Activated effector memory CD4-positive, alpha-beta T cell treated with Interleukin-2 at 50 U/mL for 16 hours (primary cell): ENCODE measurements at places on chromosomes 7 and 10.

- DNase-seq = no peak
Measured at GRCh38 chr10:129840196-129840590, 123.9 kb downstream of the EBF3 start.

DNA sequence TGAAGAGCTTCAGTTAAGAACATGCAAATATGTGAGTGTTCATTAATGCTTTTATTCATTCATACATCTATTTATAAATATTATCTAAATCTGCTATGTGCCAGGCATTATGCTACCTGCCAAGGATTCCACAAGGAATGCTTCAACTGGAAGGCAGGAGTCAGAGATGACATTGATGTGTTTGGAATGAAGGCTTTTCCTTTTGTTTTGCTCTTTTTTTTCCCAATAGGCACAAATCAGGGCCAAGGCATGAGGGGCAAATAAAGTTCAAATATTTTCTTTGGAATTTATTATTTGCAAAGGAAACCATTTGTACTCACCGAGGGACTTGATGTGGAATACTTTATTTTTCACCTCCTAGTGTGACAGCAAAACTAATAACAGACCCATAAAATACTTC lies 530.3 kb downstream of the ARL4A start:
- DNase-seq = no peak

- no peak for DNase-seq
Measured at GRCh38 chr10:102629661-102630614, 14.3 kb upstream of the TRIM8 start.

GRCh38 chr7:25671111-25671510 lies 442.8 kb upstream of the NPVF start:
- DNase-seq = no peak

GRCh38 chr10:110273474-110273873 lies 31.2 kb downstream of the SMNDC1 start:
- no peak for DNase-seq

GRCh38 chr10:27884185-27884641 lies 114.7 kb downstream of the ODAD2 start:
- DNase-seq = no peak

- no peak for DNase-seq
Measured at GRCh38 chr10:87507879-87508483, 3.3 kb downstream of the MINPP1 start.

DNA sequence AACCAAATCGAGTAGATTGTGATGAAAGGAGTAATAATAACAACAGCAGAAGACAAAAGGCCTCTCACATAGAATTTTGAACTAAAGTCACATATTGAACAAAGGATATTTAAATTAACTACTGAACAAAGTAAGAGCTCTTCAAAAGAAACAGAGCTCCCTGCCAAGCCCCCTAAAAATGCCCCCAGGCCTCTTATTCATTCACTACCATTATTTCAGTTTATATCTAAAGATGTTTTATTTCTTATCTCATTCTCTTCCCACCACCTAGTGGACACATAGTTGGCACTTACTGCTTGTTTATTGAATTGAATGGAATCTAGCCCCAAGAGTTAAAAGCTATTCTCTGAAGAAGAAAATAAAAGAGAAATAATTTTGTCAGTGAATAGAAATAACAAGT lies 37.4 kb downstream of the VCL start:
- DNase-seq = no peak

GRCh38 chr7:143487566-143487965 lies 9.9 kb downstream of the TAS2R41 start:
- DNase-seq = no peak

DNA sequence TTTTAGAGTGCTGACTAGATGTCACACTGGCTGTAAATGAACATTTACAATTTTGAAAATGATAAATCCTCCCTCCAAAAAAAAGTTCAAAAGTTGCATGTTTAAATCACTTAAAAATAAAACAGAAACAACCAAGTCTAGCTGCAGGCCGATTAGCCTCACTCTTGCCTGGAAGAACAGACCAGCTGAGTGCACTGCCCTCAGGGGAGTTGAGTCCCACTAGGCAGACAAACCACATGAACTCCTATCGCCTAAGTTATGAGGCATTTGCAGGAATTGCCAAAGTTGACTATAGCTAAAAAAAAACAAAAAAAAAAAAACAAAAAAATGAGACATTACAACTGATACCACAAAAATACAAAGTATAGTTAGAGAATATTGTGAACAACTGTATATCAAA lies 510.0 kb downstream of the ANKRD7 start:
- no peak for DNase-seq

- no peak for DNase-seq
Measured at GRCh38 chr7:6630007-6630849, 6.9 kb upstream of the ZNF316 start.

DNA sequence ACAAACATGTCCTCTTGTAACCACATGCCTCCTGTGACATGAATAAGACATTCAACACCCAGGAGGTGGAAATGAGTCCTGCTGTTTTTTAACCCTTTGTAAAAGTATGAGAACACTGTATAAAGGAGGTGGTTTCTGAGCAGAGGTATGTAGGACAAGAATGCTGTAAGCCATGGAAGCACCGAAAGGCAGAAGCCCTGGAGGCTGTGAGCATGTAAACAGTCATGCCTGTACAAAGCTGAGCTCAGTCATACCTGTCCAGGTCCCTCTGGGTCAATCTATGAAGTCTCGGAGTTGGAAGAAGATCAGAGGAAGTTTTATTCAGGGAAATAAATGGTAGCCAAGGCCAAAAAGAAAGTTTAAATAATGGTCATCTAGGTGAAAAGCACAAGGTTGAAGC lies 34.7 kb upstream of the XPNPEP1 start:
- DNase-seq = no peak

DNA sequence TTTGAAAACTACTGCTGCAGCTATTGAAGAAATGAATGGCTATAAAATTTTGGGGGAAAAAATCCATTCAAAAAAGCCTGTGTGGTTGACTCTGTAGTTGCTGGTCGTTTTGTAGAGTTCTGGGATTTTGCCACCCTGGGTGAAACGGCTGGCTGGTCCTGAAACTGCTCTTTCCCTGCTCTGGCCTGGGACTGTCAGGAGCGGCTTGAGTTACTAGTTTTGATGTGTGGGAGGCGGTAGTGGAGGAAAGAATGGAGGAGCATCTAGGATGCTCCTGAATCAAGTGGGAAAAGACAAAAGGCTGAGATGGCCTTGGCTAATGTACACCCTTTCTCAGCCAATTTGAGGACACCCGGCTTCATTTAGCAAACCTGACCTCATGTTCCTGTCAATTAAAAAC lies 72.5 kb downstream of the ZNF365 start:
- DNase-seq = no peak

DNA sequence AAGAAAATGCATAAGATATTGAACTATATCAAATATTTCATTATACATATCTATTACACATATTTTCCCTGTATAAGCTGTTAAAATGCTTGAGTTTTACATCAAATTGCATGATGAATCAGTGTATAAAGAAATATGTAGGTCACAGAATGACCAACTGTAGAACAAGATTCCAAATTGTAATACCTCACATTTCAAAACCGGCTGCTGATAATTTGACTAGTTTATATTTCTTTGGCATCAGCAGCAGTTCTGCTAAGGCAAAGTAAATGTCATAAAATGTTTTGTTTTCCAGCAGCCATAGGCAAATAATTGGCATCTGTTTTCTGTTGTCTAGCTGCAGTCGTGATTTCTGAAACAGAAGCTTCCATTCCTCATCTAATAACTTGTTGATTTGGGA lies 633.9 kb downstream of the ARL4A start:
- no peak for DNase-seq

DNA sequence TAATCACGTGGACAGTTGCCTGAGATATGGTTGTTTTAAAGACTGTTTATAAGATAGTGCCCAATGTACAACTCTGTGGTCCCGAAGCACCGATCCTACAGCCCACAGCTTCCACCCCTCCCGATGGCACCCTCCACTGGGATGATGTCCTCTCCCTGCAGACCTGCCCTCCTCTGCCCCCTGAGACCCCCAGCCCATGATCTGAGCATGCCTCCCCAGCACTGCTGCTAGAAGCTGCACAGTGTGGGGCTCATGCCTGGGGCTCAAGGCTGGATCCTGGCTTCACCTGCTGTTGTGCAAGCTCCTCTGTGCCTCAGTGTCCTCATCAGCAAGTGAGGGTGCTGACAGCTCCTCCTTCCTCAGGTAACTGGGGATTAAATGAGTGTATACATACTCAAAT lies 254.7 kb upstream of the MKI67 start:
- DNase-seq = no peak

- no peak for DNase-seq
Measured at GRCh38 chr7:55271069-55271626, 94.0 kb upstream of the LANCL2 start.

DNA sequence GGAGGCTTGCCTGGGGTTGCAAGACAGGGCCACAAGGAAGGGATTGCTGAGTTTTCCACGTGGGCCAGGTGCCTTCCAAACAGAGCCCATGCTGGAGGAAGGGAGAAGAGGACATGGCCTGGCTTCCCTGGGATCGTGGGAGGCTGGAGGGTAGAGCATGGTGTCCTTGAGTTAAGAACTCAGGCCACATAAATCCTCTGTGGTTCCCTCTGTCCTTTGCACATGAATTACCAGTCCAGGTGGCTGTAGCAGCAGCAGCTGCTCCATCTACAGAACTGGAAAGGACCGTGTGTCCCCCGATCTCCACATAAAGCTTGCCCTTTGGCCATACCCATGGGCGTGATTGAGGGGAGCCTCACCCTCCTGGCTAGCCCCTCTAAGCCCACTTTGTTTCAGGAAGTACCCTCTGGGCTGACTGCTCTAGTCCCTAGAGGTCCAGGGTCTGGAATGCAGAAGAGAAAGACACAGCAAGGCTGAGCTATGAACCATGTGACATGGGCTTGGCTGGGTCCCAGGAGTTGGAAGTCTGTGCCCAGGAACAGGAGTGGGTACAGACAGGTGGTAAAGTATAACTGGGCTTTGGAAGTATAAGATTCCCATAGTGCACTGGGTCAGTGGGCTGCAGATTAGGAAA lies 84.9 kb downstream of the C10orf105 start:
- DNase-seq = no peak

- DNase-seq = no peak
Measured at GRCh38 chr7:5500056-5500776, 76.6 kb upstream of the TNRC18 start.

GRCh38 chr10:66534866-66535265 lies 391.0 kb upstream of the LRRTM3 start:
- no peak for DNase-seq

- DNase-seq = no peak
Measured at GRCh38 chr10:5961405-5962100, 15.8 kb downstream of the IL15RA start.

DNA sequence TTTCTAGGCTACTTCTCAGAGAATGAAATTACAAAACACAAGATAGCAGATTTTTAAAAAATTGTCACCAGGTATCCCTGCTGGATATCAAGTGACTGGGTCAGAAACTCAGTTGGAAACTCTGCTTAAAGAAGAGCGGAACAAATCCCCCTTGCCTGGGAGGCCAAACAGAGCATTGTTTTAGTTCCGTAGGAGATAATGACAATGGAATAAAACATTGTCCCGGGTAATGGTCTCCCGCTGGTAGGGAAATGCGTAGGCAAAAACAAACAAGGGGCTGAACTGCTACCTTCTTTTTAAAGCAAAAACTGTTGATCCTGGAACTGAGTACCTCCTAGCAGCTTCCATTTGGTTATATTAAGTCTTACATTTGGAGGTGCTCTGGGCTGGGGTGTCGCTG lies 21.3 kb upstream of the VAX1 start:
- no peak for DNase-seq

- DNase-seq = no peak
Measured at GRCh38 chr10:994836-995558, 6.8 kb downstream of the GTPBP4 start.

DNA sequence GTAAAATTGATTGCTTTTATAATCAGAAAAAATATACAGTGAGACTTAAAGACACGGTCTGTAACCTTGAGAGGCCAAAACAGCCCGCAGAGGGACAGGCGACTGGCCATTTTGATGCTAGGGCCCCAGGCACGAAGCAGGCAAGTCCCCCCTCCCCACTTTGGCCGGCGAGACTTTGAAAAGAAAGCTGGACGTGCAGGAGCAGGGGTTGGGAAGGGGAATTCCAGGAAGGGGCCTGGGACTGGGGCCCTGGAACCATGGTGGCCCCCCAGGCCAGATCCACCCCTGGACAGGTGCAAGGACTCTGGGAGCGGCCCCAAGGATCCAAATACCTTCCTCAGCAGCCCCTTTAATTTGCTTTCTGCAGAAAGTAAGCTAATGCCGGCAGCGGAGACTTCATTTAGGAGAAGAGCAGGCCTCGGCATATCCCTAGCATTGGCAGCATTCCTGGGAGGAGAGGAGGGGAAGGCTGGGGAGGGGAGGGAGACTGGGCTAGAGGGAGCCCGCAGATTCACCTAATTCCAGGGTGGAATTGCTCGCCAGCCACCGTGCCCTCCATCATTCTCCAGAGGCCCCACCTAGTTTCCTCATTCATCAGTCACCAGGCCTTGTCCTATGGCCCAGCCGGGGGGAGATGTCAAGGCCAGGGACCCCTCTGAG lies 24.9 kb upstream of the TNRC18 start:
- DNase-seq = no peak

DNA sequence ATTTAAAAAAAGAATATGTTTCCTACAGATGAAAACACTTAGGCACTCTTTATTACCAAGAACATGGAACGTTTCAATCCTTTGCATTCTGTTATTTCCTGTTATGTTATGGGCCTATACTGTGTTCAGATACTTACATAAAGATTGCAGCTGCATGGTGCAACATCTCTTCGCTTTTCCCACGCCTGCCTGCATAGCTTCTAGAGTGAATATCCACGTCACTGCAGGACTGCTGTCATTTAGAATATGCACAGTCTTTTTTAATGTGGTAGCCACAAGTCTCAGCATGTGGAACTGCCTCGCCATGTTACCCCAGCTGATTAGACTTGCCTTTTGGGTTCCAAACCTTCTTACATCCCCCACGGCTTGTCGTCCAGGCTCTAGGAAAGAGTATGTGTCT lies 69.6 kb upstream of the GATA3 start:
- DNase-seq = no peak

DNA sequence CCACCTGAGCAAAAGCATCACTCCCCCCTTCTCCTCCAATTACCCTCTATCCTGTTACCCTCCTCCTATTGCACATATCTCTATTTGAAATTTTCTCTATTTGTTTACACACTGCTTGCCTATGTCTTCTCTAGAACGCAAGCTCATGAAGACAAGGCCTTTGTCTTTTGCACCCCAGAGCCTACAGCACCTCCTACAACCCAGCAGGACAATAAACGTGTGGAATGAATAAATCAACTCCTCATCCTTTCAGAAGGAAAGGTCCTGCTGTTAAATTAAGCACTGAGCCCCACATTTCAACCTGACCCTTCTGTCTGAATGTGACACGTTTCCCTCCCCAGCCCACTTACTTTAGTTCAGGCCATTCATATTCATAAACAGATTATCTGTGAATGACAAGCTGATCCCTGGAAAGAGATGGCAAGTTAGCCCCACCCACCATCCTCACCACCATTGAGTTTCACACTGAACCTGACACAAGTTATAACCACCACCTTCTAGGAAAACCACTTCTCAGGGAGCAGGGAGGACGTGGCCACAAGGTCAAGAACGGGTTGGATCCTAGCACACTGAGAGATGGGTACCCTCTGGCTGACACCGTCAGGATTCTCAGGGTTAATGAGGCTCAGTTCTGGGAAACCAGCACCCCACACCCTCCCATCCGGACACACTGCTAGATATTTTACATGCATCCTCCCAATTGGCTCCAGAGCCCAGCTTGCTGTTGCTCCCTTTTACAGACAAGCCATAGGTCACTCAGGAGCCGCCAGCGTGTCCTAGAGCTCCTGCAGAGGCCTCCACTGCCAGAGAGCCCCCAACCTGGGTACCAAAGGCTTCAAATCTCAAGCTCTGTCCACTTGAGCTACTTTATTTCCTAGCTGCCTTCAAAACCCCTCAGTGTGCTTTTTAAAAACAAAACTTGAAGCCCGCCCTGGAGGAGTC lies 934 bp downstream of the PRTFDC1 start:
- no peak for DNase-seq

GRCh38 chr10:29926693-29927048 lies 132.7 kb downstream of the JCAD start:
- no peak for DNase-seq
